ENCODE measurements at places on chromosomes 1 and 21.

DNA sequence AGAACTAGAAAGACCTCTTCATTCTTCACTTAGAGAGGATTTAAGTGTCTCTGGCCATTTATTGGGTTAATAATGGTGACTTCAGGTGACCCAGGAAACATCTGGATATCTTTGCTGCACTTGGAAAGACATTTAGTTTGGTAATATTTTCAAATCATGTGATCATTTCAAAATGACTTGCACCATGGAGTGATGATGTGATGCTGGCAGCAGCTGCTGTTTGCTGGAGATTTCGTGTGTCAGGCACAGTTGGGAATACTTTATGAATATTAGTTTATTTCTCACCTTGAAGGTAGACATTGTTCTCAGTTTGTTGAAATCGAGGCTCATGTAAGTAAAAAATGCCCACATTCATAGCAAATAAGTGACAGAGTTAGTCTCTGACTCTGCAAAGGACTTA is 236.0 kb downstream of the DISC1 start:
- no peak for DNase-seq

DNA sequence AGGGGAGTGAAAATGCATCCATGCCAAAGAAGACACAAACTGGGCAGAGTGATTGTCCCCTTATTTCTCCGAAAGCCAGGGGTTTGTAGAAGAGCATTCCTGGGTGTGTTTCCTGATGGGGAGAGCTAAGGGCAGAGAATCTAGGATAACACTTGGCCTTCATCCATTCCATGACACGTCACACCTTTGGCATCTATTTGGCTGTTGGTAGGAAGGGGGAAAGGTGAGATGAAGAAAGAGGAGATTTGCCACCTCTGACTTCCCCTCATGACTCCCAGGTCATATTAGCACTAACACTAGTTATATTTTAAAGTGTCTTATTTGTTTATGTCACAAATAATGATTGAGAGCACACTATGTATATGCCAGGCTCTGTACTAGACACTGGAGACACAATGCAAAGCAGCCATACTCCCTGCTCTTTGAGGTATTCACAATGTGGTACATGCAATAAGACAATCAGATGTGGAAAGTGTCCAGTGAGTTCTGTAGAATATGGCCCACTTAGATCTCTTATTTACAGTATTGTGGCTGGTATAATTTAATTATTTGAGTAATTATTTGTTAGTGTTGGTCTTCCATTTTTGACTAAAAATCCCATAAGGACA is 54.5 kb upstream of the GADD45A start:
- DNase-seq = no peak

DNA sequence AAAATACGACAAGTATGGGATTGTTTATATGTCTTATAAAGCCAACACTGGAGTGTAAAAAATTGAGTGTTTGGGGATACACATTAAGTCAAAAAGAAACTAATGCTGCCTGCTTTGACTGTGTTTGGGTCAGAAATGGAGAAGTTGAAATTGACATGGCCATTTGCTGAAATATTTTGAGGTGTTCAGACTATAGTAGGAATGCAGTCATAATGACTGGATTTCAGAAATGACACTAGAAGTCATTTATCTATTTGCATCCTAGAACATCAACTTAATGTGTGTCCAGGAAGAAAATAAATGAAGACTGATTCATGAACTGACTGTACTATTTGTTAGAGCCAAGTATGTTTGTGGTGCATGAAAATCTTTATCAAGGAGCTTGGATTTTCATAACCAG is 28.4 kb downstream of the RASAL2 start:
- DNase-seq = no peak

GRCh38 chr1:201944639-201945038 is 1.7 kb downstream of the LMOD1 start:
- no peak for DNase-seq

DNA sequence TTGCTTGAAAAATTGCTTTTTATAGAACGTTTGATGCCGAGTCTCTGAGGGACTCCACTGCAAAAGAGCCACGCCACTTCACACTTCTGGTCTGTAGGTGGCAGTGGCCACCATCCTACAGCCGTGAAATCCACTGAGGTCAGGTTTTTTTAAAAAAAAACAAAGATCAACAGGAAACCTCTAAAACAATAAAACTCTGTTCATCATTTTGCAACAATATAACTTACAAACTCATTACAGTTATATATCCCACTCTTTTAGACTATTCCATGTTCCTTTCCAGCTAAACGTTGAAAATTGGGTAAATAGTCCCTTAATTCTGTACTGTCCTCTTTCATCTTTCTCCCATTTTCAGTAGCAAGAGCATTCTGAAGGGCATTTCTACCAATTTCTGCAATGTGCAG is 64.6 kb upstream of the FMN2 start:
- DNase-seq = no peak

GRCh38 chr1:2314273-2314802 is 77.0 kb downstream of the MORN1 start:
- no peak for DNase-seq

DNA sequence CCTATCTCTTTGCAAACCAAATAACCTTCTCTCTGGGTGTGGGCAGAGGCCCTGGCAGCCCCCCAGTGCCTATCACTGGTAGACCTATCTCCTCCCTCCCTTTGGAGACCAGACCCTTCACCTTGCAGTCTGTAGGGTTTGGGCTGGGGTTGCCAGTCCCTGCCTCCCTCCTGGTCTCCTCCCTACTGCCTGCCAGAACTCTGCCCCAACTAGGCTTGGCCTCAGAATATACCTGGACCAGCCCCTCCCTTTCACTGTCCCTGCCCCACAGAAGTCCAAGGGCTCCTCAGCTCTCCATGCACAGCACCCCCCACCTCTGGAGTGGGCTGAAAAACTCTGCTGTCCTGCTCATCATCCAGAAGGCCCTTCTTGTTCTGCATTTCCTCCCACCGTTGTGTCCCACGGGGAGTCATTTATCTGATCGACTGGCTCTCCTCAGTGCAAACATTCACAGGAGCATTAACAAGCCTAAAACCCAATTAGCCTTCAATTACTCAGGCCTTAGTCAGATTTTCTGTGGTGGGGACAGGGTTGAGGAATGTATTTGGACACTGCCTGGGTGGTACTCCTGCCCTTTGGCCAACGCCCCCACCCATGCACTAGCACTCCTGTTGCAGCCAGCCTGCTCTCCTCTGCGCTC is 27.7 kb upstream of the DMBX1 start:
- DNase-seq = no peak

GRCh38 chr1:217373761-217374701 is 256.9 kb downstream of the GPATCH2 start:
- DNase-seq = no peak

- DNase-seq = no peak
Observed at GRCh38 chr1:220741825-220742224, 6.3 kb upstream of the MTARC2 start.

DNA sequence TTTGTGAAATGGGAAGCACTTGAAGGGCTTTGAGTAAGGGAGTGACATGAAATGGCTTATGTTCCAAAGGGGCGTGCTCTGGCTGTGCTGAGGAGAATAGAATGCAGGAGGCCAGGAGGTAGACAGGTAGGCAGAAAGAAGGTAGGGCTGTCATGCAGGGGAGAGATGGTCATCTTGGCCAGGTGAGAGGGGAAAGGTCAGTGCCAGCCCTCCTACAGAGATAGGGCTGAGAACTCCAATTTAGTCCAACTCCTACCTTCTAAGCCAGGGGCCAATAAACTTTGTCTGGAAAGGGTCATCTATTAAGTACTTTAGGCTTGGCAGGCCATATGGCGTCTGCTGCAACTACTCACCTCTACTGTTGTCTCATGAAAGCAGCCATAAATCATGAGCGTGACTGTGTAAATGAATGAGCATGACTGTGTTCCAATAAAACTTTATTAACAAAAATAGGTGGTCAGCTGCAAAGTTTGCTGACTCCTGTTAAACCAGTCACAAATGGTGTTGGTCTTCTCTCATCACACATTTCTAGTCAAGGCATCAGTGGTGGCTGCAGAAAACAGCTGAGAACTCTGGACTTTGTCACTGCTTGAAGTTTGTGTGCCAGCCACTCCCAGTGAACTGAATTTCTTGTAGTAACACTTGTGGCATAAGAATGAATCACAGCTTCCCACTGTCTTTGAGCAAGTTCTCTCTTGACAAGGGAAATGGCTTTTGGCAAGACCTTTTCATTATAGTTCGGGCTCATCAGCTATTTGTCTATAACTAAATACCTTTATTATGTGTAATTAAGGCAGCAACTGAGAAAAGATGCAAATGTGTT is 32.0 kb upstream of the CD2 start:
- DNase-seq = no peak

- no peak for DNase-seq
Observed at GRCh38 chr1:15578921-15579682, 5.7 kb downstream of the AGMAT start.

DNA sequence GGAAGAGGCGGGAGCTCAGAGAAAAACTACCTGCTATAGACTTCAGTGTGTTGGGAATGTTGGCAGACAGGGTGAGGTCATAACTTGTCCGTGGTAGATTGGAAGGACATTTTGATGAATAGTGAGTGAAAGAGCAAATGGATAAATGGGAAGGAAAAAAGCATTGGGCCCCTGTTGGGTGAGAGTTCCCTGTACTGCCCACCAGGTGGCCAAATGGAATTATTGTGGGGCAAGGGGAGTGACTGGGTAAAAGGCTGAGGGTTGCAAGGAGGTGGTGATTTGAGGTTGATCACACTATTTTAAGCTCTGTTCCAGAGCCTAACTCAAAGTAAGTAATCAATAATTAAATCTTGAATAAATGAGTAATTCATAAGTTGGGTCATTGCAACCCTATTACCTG is 60.4 kb downstream of the MRPS6 start:
- no peak for DNase-seq

GRCh38 chr1:33381977-33382376 is 48.9 kb downstream of the PHC2 start:
- no peak for DNase-seq

DNA sequence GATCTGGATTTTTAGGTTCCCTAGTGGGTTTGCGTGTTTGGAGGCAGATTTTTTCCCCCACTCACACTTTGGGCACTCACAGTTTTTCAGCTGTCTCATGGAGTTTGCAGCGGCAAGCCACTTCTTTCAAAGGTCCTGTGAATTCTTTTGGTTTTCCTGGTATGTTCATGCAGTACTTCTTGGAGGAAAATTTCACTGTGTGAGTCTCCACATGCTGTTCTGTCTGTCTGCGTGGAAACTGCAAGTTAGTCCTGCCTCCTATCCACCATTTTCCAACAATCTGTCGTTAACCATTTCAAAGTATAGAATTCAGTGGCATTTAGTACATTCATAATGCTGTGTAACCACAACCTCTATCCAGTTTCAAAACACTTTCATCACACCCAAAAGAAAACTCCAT is 793 bp upstream of the FMO1 start:
- DNase-seq = no peak

- no peak for DNase-seq
Observed at GRCh38 chr1:3501856-3502640, 47.6 kb downstream of the ARHGEF16 start.

- no peak for DNase-seq
Observed at GRCh38 chr21:45377866-45378257, 27.1 kb upstream of the COL18A1 start.

DNA sequence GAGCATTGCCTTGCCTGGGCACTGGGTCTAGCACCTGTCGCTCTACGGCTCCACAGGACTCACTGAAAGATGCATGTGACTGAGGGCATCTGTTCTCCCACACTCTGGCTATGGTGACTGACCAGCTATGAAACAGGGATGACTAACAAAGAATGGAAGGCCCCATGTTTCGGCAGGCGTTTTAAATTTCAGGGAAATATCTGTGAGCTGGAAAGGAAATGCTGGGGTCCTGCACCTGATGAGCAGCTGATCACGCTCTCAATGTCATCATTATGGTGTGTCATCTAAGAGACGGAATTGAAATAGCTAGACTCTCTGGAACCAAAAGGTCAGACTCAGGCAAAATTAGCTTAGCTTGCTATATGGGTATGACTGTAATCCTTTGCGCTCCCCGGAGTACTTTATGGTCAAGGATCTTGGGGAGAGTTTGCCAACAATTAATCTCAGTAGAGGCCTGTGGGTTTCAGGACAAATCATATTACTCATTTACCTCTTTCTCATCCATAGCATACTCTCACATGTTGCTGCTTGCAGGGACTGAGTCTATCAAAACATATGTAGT is 24.5 kb upstream of the PALMD start:
- no peak for DNase-seq

DNA sequence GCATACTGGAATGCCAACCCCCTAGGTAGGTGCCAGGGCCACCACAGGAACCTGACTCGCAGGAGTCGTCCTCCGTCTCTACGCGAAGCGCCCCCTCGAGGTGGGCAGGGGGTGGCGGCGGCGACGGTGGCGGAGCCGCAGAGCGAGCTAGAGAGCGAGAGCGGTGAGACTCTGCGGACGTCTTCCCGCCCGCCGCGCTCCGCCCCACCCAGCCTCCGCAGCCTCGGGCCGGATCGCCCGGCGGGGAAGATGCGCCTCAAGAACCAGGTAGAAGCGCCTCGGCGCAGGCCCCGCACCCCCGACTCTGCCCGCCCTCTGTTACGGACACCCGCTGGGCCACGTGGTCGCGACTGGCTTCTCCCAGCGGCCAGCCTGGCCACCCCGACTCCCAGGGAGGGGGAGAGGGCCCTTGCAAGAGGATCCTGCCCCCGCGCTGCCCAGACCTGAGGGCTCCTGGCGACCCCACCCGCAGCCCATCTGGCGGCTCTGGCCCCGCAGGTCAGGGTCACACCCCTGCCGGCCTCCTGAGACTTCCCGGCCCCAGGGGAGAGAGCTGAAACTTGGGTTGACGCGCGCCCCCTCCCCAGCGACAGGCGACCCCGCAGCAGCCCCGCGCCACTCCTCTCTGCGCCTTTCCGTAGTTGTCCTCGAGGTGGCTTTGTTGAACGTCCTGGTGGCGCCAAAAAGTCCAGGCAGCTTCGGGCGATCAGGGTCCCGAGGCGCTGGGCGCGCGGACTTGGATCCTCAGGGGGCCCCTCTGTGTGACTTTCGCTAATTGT is 24.4 kb upstream of the AGBL4 start:
- DNase-seq = no peak

DNA sequence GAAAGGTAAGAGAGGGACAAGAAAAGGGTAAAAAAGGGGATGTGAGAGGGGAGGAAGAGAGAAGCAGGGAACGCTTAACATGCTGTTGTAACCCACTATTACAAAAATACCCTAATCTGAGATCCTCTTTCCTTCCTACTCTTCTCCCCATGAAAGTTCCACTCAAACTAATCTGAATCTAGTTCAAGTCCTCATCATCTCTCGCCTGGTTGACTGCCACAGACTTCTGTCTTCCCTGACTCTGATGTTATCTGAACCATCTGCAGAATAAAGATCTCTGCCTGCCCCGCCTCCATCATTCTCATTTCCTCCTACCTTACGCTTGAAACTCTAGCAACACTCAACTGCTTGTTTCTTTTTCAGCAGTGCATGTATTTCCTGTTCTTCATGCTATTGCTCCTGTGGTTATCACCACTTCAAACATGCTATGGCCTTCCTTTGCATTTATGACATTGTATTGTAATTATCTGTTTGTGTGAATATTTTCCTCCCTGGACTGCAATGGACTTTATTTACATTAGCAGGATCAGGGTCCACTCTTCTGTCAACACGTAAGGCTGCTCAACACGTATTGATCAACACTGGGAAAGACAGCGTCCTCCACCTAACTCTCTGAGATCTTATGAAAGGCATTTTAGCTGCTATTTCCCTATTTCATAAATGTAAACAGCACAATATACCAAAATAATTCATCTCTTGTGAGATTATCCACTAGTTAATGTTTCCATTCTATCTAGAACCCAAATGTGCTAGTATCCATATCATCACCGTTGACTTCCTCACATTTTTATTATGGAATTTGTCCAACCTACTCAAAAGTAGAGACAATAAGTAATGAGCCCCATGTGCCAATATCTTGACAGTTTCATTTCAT is 215.5 kb upstream of the USP25 start:
- peak; percentile 4 for DNase-seq
